ENCODE measurements at places on chromosomes 2 and 18. TPM values are rescaled to one million over a fixed set of nuclear protein-coding genes. Genes with fewer than 3 reads are reported as not detected.

Gene TEKT4
- not detected for total RNA-seq

Gene LINC00305
- total RNA-seq, result not detected

Gene BOLL
- total RNA-seq, result not detected

Gene MOGAT1
- not detected for total RNA-seq

DNA sequence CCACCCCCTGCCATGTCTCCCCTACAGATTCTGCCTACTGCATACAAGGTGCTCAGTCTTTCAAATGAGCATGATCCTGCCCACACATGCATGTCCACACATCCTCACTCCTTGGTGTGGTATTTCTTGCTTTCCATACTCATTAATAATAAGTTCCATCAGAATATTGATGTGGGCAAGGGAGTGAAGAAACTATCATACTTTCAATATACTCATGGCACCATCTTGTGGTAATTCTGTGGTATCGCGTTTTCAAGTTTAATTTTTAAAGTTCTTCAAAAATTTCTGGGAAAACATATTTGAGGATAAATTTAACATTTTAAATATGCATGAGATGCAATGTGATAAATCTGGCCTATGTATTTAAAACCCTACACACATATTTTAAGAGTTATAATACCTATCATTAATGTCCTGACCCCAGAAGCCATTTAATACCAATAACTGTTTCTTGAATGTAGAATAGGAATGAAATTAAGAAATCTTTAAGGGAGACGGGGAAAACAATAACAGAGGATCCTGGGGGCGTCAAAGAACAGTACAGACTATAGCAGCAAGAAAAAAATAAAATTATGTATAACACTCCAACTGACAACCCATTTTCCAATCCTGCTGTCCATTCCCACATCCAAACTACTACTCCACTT is 110.1 kb downstream of the ZNF385B start:
- peak; percentile 47 for DNase-seq

GRCh38 chr2:160394153-160394552 is 99.5 kb downstream of the RBMS1 start:
- DNase-seq, result no peak

GRCh38 chr18:11073971-11074370 is 75.4 kb downstream of the PIEZO2 start:
- DNase-seq, result no peak

DNA sequence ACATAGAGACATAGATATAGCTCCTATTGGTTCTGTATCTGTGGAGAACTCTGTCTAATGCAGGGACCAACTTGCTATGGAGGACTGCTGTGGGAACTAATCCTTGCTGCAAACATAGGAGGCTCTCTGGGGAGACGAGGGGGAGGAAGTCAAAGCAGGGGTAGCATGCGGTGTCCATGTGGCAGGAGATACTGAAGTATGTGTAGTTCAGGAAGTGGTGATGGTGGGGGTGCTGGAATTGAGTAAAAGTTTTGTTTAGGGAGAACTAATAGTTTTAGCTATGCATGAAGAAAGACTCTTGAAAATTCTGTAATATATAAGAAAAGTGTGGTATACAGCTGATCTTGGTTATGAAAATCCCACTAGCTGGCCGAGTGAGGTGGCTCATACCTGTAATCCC is 62.0 kb downstream of the ANKRD44 start:
- DNase-seq, result no peak

DNA sequence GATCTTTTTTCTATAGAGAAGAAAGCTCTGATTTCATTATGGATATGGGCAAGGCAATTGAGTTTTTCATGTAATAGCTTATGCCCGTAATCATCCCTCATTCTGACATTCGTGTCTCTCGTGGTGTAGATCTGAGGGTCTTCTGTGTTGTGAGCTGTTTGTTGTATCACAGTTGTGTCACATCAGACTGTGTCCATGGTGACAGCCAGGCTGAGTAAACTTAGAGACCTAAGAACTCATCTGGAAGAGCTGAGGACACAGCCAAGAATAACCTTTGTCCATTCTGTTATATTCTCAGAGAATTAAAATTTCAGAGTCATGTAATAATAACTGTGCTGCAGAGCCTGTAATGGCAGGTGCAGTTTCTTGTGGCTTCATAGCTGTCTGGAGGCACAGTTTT is 116.5 kb downstream of the ATP9B start:
- no peak for DNase-seq

GRCh38 chr2:140200764-140201163 is 1420.6 kb upstream of the NXPH2 start:
- no peak for DNase-seq

- DNase-seq, result no peak
Measured at GRCh38 chr2:33158482-33159003, 211.8 kb downstream of the LTBP1 start.

DNA sequence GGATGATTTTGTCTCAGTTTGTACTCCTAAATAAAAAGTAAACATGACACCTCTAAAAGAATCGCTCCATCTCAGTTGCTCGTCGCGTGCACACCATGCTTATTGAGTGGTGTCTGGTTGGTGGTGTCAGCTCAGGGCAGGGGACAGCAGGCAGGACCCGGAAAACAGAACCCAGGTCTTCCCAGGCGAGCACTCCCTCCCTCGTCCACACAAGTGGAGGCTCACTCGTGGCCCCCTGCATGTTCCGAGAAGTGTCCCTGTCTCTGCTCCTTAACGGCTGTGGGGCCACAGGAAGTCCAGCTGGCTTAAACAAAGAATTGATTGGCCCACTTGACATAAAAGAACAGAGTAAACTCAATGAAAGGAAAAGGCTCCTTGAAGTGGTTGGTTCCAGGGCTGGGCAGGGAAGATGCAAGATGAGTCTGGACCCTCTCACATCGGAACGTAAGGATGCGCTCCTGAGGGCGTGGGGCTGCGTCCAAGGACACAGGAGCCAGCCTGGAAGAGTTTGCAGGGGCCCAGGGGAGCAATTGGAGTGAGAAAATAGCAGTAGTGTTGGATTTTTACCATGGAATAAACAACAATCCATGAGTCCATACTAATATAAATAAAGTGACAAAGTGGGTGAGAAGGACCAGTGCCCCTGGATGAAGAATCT is 13.1 kb upstream of the CNDP1 start:
- DNase-seq, result no peak

GRCh38 chr2:54704688-54705605 is 18.5 kb upstream of the EML6 start:
- DNase-seq, result peak; percentile 63

Measured in HT-29 (cell line).